Stimulated activated naive CD8-positive, alpha-beta T cell treated with anti-CD3 and anti-CD28 coated beads, Interleukin-15, Interleukin-2, amounts not matched to agents 100 U/mL and 50 U/mL, for 24 hours (primary cell): ENCODE measurements at places on chromosomes 4 and X.

GRCh38 chr4:100823066-100823992, 305.5 kb upstream of the EMCN start:
- DNase-seq = peak; percentile 4

- no peak for DNase-seq
Measured at GRCh38 chr4:139528377-139529005, 27.5 kb downstream of the SETD7 start.

DNA sequence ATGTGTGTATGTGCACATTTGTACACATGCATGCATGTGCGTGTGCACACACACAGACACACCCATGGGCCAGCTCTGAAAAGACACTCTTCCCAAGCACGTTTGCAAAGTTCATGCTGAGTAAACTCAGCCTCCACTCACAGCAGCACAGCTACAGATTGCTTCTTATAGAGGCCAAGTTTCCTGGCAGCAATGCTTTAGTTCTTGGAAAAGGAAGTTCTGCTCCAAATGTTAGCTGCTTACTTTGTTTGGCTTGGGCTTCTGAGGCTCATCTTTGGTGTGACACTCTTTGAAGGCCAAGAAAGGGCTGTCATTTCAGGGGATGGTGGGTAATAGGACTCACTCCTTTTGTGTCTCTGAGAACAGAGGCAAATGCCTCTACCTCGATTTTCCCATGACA, 6.6 kb downstream of the PLP1 start:
- DNase-seq = no peak

DNA sequence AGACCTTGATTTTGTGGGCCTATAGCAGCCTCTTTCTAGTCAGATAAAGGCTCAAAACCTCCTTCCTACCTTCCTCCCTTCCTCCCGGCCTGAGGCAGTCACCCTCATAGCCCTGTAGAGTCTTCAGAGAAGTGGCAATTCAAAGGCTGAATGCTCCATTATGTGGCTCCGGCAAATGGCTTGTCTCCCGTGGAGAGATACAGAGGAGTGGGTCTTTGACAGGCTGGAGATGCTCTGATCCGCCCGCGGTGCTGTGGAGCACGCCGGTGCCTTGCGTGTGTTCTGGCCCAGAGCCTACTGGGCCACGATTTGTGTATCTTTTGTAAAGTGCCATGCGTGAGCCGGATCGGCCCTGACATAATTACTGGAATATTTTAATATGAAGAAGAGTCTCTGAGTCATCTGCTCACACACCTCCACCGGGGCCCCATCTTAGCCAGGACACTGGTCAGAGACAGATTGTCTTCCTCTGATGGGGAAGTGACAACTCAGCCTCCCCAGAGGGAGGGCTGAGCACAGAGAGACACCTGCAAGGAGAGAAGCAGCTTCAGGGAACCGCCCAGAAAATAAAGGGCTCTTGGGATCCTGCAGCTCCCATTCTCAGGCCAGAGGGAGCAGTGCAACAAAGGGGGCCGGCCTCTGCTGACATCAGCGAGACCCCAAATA, 88.7 kb downstream of the DCTD start:
- DNase-seq = no peak

DNA sequence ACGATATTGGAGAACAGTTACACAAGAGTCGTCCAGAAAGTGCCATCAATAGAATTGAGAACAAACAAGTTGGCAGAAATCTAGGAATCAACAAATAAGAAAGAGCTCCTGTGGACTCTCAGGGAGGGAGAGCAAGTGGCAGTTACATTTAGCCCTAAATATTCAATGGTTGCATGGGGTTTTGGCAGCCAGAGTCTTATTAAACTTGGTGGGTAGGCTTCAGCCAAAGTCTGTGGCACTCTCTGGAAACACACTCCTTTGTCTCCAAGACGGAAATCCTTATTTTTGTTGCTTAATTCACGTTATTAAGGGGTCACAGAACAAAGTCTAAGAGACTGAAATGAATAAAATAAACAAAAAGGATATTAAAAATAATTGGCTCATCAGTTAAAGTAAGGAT, 742.2 kb upstream of the ATOH1 start:
- no peak for DNase-seq

- peak; percentile 37 for DNase-seq
Measured at GRCh38 chr4:7539659-7540058, 104.9 kb upstream of the PSAPL1 start.

- DNase-seq = no peak
Measured at GRCh38 chr4:26034849-26035248, 120.8 kb downstream of the SMIM20 start.

GRCh38 chr4:28835501-28835900, 1884.7 kb upstream of the PCDH7 start:
- DNase-seq = no peak

- no peak for DNase-seq
Measured at GRCh38 chr4:33625748-33626147, 2618.6 kb downstream of the ARAP2 start.

DNA sequence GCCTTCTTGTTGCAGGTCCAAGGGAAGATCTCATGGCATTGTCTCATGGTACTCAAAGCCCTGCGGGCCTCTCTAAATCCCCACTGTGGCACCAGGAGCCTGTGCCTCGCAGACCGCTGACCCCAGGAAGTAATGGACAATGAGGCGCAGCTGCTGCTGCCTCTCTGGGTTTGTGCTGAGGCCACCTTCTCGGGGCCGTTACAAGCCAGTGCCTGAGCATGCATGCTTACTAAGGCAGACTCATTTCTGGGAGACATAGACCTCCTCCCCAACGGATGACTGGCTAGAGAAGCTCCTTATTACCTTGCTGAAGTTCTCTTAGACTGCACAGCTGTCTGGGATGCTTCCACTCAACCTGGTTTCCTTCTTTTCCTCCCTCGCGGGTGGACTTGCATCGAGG, 1.3 kb downstream of the BDH2 start:
- no peak for DNase-seq

GRCh38 chr4:133316909-133317308, 167.8 kb downstream of the PCDH10 start:
- DNase-seq = no peak

DNA sequence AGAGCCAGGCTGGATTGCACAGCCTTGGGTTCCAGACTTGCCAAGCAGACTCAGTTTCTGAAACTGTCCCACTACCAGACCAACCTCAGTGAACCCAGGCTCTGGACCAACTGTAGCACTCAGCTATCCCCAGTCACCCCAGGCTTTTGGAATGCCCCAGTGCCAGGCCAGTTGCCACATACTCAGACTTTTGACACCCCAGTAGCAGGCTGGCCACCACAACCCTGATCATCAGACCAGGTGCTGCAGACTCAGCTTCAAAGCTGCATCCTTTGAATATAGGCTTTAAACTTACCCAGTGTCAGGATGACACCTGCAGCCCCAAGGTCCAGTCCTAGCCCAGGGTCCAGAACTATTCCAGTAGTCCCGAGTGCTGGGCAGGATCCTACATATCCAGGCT, 1389.9 kb downstream of the ARAP2 start:
- no peak for DNase-seq

GRCh38 chr4:117479673-117480072, 394.3 kb upstream of the TRAM1L1 start:
- peak; percentile 3 for DNase-seq

GRCh38 chr4:123378794-123379193, 17.8 kb upstream of the SPRY1 start:
- no peak for DNase-seq

- DNase-seq = no peak
Measured at GRCh38 chr4:71487344-71487920, 148.6 kb downstream of the SLC4A4 start.

DNA sequence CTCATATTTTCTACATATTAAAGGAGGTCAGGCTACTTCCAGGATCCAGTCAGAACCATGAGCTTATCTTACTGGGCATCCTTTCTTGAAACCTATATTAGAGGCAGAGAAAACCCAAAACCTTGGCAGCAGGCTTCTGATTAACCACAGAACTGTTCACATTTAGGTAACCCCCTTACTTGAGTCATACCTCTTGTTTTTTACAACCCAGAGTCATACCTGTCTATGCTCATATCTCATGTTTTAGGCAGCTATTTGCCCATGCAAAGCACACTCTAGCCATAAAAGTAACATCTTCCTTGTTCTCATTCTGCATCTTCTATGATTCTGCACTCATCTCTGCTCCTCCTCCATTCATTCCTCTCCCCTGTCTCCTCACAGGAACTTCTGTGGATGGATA, 138.0 kb upstream of the SMIM31 start:
- no peak for DNase-seq

DNA sequence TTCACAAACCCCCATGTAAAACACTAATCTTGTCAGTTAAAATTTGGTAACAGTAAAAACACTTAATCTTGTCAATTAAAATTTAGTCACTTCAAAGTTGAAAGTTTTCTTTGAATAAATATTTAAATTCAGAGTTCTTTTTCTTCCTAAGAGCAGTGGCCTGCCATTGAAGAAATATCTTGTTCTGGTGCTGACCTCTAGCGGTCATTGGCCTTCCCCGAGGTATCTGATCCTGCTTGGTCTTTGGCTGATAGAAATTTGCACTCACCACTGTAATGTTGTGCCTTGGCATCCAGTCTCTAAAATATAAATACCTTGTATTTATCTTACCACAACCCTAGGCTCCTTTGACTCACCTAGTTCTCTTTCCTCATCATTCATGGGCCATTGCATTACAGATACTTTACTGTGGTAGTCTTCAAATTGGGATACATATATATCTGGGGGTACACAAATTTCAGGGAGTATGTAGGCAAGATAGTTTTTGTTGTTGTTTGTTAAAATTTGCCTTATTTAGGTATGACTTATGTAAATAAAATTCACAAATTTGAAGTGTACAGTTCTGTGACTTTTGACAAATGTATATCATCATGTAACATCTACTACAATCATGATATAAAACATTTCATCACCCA, 6.7 kb upstream of the ART3 start:
- DNase-seq = peak; percentile 77

- DNase-seq = no peak
Measured at GRCh38 chr4:141467225-141467624, 169.2 kb upstream of the IL15 start.

GRCh38 chrX:38220415-38221390, at the start of gene SRPX:
SRPX (minus strand) TSS chrX:38220871; CDS start chrX:38220792, 79 bp downstream.
- no peak for DNase-seq

GRCh38 chr4:162274354-162274753, 110.6 kb upstream of the FSTL5 start:
- DNase-seq = no peak

- no peak for DNase-seq
Measured at GRCh38 chr4:110492522-110492921, 16.6 kb downstream of the ENPEP start.

GRCh38 chr4:48976041-48976440, 10.0 kb upstream of the CWH43 start:
- DNase-seq = no peak

DNA sequence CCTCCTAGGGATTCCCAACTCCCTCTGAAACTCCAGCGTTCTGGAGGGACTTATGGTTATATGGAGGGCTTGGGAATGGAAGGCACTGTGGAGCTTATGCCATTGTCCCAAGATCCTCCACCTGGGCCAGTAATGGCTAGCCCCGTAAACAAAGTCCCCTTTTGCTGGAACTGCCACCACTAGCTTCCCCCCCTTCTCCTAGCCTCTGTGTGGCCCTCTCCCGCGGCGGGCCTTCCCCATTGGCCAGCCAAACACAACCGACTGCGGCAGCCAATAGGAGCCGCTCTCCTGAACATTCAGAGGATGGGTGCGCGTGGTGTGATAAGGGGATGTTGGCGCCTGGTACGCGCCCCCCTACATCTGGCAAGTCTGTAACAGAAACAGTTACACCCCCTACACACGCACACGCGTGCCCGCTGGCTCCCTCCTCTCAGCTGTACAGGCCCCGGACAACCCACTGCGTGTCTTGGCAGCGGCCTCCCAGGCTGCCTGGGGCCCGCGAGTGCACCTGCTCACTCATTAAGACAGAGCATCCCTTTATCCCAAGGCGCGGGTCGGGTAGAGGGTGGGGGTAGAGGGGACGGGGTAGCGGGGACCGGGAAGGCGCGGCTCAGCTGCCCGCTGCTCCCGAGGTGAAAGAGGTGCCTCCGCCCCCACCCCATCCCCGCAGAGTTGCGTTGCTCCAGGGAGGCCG, 863 bp upstream of the RAB33A start:
- peak; percentile 70 for DNase-seq

- DNase-seq = no peak
Measured at GRCh38 chr4:168917138-168917779, 92.8 kb downstream of the CBR4 start.

GRCh38 chr4:108058685-108059440, 69.2 kb downstream of the HADH start:
- DNase-seq = no peak

- DNase-seq = no peak
Measured at GRCh38 chr4:6534618-6535328, 40.2 kb upstream of the MAN2B2 start.

- DNase-seq = no peak
Measured at GRCh38 chr4:37502070-37502469, 184.1 kb downstream of the RELL1 start.

- DNase-seq = no peak
Measured at GRCh38 chr4:153669838-153670237, 14.2 kb upstream of the TLR2 start.

DNA sequence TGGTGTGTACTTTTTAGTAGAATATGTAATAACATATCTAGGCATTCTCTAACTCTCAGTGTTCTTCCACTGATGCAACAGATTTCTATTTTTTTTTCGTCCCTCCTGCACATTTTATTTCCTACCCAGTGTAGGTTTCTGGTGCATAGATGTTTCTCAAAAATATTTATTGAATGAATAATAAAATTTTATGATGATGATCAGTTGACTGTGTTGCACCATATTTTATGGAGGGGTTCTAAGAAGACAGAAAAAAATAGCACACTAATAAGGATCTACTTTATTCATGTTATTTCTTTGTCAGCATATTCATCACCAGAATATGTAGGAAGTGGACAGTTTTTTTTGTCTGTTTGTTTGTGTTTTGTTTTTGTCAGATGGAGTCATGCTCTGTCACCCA, 2529.3 kb downstream of the ARAP2 start:
- DNase-seq = no peak

DNA sequence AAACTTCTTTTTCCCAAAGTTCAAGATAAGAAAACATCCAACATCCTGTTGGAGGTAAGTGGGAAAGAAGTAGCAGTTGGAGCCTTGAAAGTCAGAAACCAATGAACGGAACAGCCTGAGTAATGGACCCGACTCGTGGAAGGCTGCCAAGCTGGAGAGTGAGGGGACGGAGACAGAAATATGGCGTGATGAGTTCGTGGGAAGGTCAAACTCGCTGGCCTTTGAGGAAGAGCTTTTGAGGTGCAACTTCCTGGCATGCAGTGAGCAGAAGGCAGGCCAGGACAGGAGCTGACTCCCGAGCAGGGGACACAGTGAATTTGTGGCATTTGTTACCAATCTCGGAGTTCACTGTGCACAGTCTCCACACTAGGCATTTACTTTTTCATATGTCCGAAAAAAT, 1.0 kb upstream of the TRIML1 start:
- DNase-seq = no peak

GRCh38 chr4:95393821-95394220, 155.0 kb downstream of the UNC5C start:
- no peak for DNase-seq

DNA sequence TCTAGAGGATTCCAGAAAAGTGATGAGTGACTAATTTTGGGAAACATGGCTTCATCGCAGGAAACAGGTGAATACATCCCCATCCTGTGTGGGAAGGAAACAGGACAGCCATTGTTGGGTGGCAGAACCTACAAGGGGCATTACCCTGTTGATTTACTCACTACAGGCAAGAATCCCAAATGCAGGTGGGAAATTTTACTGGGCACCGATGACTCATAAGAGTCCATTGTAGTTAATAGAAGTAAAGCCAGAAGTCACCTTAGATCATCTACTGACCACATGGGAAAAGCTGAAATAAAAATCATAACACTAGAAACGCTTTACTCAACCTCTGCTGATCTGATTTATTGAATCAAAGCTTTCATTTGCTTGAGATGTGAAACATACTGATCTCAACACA, 136.4 kb downstream of the TRIML1 start:
- DNase-seq = no peak

GRCh38 chr4:57374866-57375595, 264.8 kb upstream of the IGFBP7 start:
- DNase-seq = no peak
